Glutamatergic neuron (in vitro differentiated cells): ENCODE measurements at places on chromosomes 5 and 9. TPM values are rescaled to one million over a fixed set of nuclear protein-coding genes. Genes with fewer than 3 reads are reported as not detected.

The CYLC2 gene
- total RNA-seq: not detected

The BARX1 gene
- total RNA-seq: 6.9 TPM

GRCh38 chr9:131037335-131038255 is 28.6 kb downstream of the LAMC3 start:
- no peak for DNase-seq

- no peak for DNase-seq
Measured at GRCh38 chr5:139642213-139642612, 5.9 kb upstream of the CXXC5 start.

GRCh38 chr5:35988529-35988928 is 2.7 kb downstream of the UGT3A1 start:
- DNase-seq: no peak

- DNase-seq: no peak
Measured at GRCh38 chr5:150239794-150240122, 49.8 kb downstream of the CAMK2A start.

DNA sequence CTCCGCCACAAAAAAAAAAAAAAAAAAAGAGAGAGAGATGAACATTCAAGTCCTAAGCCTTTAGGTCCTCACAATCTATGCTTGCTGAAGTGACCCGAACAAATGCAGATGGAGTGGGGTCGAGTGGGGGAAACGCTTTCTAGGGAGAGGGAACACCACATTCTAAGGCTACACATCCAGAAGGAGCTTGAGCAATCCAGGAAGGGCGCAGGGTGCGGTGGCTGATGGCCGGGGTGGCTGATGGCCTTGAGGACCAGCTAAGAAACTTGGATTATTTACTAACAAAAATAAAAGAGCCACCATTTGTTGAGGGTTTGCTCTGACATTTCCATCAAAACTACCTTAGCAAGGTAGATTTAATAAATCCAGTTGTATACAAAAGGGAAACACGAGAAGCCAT is 764 bp upstream of the BNIP1 start:
- no peak for DNase-seq

- DNase-seq: no peak
Measured at GRCh38 chr9:126516561-126516935, 97.2 kb upstream of the LMX1B start.

DNA sequence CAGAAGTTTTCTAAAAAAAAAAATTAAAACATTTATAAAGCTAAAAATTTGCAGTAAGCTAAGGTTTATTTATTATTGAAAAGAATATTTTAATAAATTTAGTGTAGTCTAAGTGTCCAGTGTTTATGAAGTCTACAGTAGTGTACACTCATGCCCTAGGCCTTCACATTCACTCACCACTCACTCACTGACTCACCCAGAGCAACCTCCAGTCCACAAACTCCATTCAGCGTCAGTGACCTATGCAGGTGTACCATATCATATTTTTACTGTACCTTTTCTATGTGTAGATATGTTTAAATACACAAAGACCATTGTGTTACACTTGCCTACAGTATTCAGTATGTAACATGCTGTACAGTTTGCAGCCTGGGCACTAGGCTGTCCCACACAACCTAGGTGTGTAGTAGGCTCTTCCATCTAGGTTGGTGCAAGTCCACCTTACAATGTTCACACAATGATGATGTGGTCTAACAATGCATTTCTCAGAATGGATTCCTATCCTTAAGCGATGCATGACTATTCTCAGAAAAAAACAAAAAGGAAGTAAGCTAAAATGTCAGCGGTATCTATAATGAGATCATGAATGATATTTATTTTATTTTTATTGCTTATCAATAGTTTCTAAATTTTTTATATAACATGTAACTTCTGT is 336.7 kb downstream of the AGTPBP1 start:
- no peak for DNase-seq
